H9 (cell line): ENCODE measurements at places on chromosomes 7 and 10.

GRCh38 chr10:121833387-121833786 is 94.4 kb downstream of the ATE1 start:
- DNase-seq, result no peak

- DNase-seq, result no peak
These were observed 33.7 kb upstream of the RBM33 start for GRCh38 chr7:155610633-155611193.

- DNase-seq, result no peak
These were observed 44.3 kb upstream of the ZNF107 start for GRCh38 chr7:64621656-64622055.

DNA sequence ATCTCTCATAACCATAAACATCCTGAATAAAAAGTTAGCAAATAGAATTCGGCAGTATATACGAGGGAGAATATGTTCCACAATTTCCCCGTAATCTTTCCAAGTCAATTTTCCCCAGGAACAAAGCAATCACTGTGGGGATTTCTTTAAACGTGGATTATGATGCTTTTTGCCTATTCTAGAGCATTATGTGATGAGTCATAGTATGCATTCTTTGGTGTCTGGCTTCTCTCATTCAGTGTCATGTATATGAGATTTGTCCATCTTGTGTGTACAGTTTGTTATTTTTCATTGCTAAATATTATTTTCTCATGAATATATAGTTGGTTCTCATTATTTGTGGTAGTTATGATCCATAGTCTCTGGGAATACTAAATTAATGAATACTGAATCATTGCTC is 9.9 kb upstream of the OR9A4 start:
- DNase-seq, result no peak

DNA sequence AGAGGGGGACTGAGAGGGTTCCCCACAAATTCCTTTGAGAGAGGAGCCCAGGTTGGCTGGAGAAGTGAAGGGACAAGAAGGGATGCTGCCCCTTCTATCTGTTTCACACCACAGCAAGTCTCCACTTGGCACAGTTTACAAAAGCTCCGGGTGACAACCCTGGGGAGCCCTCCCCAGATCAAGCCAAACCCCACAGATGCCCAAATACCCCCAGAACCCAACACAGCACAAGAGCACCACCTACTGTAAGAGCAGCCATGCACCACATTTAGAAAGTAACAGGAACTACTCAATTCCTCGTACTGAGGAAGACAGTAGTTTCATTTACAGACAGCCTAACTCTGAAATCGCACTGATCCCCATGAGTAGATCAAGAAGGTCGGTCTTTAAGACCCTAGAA is 67.8 kb upstream of the ATP6V0A4 start:
- no peak for DNase-seq

DNA sequence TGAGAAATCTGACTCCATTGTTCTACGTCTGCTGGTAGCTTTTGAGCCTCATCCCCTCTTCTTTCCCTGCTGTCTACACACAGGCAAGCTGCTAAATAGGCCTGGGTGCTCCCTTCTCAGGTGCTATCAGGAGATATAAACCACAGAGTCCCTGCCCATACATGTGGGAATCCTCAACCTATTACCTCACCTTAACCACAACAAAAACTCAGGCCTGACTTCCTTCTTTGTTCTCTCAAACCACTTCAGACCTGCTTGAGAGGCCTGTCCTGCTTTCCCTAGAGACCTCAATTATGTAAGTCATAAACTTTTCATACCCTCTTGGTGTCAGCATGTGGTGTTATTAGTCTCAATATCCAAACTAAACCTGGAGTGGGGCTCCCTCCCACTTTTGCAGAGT is 75.0 kb upstream of the MAGI2 start:
- DNase-seq, result no peak

- DNase-seq, result no peak
These were observed 448.9 kb upstream of the FOXK1 start for GRCh38 chr7:4233146-4233545.

DNA sequence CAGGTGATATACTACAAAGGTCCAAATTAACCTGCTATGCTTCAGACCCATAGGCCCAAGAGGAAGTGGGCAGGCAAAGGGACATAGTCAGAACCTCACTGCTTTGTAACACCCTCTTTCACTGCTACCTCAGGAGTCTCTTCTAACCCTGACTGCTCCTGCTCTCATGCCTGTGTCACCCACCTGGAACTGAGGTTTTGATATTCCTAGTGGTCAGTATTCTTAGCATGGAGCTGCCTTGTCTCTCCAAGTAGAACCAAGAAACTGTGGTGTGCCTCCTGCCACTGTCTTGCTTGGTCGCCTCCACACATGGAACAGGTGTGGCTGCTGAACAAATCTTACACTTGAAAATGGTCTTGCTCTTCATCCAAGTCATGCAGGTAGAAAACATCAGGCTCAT is 677.5 kb downstream of the XPNPEP1 start:
- DNase-seq, result no peak

GRCh38 chr10:71213761-71214440 is 1.5 kb downstream of the UNC5B start:
- DNase-seq, result no peak

GRCh38 chr7:33742521-33742920 is 162.8 kb upstream of the BMPER start:
- DNase-seq, result no peak

DNA sequence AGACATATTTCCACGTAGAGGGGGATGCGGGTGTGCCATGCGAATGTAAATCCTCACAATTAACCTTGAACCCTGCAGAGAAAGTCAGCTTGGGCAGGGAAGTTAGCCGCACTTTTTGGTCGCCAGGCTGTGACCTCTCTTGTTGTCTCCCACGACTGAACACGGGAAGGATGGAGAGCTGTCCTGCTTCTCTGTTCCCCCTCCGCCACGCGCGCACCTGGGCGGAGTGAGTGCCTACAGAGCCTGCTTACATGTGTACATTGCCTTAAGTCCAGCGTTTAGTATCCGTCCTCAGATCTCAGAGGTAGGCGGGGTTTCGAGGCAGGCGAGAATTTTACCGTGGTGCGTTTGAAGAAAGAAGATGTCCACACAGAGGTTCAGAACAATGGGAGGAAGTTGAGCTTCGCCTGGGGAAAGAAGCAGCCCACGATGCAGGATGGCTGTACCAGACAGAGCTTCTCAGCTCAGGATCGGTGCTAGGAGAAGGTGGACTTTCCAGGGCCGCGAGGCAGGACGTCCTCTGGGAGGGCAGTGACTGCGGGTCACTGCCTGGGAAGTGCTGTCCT is 482 bp upstream of the ERCC6 start:
- DNase-seq, result peak; percentile 43

- no peak for DNase-seq
These were observed 108.0 kb downstream of the WDFY4 start for GRCh38 chr10:48792687-48793096.

DNA sequence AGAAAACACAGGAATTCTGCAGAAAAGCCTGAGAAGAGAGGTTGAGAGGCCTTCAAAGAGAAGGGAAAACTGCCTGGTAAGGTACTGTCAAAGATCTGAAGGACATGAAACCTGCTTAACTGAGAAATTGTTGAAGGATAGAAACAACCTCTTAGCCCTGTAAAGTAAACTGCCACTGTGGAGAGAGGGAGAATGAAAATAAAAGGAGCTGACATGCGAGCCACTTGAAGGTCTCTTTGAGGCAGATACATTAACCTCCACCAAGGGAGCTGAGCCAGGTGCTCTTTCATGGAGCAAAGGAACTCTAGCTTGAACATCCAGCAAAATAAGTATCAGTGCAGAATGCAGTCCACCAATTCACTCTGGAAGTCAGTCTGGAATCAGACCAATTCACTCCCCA is 108.8 kb upstream of the FEZF1 start:
- no peak for DNase-seq

DNA sequence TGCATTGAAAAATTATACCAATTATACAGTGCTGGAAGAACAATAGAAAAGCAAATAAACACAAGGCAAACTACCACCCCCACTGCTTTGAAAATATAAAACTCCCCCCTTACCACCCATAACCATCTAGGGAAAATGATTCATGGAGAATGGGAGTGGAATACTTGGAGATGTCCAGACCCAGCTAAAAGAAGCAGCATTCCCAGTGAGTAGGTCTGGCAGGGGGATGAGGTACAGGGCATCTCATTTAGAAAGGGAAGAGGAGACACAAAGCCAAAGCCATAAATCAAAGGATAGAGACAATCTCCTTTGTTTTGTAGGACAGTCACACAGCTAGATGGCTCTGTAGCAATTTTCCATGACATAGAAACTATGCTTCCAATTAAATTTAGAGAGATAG is 36.0 kb upstream of the DGKI start:
- no peak for DNase-seq

- DNase-seq, result no peak
These were observed 686.9 kb upstream of the C7orf33 start for GRCh38 chr7:147903536-147904218.

GRCh38 chr7:130345136-130345535 is 520 bp downstream of the CPA5 start:
- no peak for DNase-seq

GRCh38 chr7:133703547-133703946 is 423.6 kb upstream of the LRGUK start:
- no peak for DNase-seq

GRCh38 chr10:69807696-69808095 is 6.0 kb downstream of the COL13A1 start:
- DNase-seq, result no peak

DNA sequence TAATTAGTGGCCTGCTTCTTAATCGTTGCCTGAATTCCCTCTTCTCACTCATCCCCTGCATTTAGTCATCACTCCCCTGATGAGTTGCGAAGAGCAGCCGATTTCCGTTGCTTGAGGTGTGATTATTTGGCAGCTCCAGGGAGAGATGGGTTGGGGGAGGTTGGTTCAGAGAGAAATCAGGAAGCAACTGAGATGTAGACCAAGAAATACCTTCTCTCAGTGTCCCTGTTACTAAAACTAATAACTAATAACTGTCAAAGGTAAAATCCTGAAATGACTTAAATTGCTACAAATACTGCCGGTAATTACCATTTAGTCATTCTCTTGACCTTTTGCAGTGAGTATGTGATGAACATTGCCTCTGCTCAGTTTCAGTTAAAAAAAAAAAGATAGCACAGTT is 76.9 kb downstream of the ELMO1 start:
- DNase-seq, result no peak

DNA sequence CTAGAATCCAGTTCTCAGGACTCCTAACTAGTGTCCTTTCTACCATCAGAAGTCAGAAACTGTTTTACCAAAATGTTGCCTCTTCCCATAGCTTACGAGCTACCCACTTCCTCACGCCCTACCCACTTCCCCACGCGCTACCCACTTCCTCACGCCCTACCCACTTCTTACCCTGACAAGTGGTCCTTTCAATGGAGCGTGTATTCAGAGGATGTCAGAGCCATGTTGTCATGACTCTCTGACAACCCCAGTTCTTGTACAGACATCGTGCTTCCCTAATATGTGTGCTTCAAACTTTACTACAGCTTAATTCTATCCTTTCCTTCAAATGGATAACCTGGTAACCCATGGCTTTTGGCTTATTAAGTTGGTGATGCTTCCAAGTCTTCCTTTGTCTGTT is 84.8 kb upstream of the PHF14 start:
- no peak for DNase-seq

DNA sequence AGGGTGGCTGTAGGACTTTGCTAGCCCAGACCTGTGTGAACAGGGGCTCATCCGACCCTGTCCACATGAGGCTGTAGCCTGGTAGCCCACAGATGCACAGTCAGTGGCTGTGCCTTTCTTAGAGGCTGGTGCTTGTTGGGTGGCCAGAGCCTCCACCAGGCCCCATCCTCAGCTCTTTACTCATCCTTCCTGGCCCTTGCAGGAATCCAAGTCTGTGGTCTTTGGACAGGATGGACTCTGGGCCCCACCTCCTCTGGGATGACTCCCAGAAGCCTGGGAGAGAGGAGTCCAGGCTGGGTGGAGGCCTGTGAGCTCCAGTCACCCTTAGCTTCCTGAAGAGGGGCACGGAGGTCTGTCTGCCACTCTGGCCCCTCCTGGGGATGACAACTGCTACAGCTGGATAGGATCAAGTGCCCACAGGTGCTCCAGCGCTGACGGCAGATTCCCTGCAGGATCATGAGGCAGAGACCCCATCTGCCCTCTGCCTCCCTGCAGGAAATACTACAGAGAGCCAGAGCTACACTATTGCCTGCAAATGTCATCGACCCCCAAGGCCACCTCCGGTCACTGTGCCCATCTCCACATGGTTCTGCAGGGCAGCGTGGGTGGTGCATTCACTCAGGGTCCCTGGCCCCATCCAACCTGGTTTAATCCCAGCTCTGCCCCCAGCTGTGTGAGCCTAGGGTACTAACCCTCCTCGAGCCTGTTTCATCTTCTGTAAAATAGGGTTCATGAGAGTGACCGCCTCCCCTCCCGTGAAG is 114.5 kb downstream of the PTPN20 start:
- peak; percentile 14 for DNase-seq

DNA sequence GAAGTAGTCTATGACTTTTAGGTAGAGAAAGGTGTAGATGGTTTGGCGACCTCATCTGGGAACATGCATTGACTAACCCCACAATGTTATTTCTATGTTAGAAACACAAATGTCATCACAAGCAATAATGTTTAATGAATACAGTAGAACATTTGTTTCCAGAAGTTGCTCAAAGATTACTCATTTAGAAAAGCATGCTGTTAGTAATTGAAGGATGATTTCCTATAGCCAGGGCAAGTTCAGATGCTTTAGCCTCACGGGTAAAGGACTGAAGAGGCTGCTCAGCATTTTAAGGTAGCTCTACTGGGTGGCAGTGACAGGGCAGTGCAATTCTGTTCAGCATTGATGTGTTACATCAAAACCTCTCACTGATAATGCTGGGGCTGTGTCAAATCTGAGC is 199.3 kb upstream of the FZD1 start:
- no peak for DNase-seq

DNA sequence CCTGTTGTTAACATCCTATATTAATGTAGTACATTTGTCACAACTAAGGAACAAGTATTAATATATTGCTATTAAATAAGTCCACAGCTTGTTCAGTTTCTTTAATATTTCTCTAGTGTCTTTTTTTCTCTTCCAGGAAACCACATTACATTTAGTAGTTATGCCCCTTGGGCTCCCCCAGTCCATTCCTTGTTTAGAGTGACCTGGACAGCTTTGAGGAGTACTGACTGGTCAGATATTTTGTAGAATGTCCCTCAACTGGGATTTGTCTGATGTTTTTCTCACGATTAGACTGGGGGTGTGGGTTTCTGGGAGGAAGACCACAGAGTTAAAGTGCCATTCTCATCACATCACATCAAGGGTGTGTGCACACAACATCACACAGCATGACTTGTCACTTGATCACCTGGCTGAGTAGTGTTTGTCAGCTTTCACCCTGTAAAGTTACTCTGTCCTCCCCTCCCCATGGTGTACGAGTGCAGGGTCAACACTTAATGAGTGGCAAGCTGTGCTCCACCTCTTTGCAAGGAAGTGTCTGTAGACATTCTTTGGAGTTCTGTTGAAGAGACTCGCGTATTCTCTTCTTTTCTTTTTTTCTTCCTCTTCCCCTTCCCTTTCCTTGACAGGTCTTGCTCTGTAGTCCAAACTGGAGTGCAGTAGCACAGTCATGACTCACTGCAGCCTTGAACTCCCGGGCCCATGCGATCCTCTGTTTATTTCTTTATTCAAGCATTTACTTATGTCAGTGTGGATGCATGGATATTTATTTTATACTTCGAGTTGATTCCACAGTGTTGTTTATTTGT is 10.2 kb downstream of the LMTK2 start:
- DNase-seq, result no peak

- DNase-seq, result no peak
These were observed 88.5 kb downstream of the DLG5 start for GRCh38 chr10:77837925-77838595.
